ENCODE measurements at places on chromosomes 1 and 21.
A peak's percentile ranks its signal among the peaks of the same experiment; 100 is the strongest.

DNA sequence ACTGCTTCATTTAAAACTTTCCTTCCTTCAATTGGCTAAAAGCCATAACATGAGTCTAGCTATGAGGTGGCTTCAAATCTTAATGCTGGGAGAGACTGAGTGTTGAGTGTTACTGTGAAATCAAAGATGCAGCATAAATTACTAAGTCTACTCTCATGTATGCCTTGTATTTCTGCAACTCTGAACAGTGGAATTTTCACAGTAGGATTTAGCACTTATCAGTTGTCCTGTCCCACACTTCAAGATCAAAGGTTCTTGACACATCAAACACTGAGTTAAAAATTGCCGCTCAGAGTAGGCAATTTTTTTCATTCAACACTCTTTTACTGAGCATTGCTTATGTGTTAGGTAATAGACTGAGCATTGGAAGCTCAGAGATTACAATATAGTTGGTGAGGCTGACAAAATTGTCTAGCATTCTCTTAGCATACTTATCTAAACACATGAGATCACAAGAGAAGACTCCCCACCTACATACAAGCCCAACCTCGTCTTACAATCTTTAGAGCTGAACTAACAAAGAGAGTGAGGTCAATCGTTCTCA lies 56.4 kb upstream of the ADORA3 start:
- no peak for DNase-seq

- no peak for DNase-seq
Measured at GRCh38 chr1:70169018-70169839, 36.1 kb downstream of the LRRC40 start.

GRCh38 chr1:227604446-227604845 lies 41.1 kb downstream of the ZNF678 start:
- no peak for DNase-seq

DNA sequence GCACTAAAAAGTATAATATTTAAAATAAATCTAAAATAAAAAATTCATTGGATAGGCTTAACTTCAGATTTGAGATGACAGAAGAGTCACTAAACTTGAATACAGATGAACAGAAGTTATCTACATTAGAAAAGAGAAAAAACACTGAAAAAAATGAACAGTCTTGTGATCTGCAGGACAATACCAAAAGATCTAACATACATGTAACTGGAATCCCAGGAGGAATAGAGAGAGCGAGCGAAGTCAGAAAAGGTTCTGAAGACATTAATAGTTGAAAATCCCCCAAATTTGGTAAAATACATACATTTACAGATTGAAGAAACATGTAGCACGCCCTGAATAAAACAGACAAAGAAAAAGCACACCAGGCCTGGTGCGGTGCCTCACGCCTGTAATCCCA lies 21.2 kb downstream of the B3GALNT2 start:
- DNase-seq: no peak

DNA sequence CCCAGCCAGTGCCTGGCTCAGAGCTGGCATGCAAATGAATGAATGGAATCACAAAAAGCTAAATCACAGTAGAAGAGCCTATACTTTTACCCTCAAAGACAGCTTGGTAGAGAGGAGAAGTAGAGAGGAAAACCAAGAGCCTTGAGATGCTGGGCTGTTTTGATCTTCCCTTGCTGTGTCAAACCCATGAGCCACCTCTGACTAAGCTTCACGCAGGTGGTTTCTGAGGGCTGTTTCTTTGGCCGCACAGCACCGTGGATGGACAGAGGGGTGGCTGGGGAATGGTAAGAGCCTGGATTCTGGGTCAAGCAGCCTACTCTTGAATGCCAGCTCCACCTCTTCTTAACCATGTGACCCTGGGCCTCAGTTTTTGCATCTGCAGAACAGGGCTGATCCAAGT lies 18.6 kb downstream of the ABCG1 start:
- DNase-seq: no peak

GRCh38 chr1:172834609-172835008 lies 175.7 kb downstream of the FASLG start:
- no peak for DNase-seq

- no peak for DNase-seq
Measured at GRCh38 chr1:199720496-199720895, 307.0 kb upstream of the NR5A2 start.

DNA sequence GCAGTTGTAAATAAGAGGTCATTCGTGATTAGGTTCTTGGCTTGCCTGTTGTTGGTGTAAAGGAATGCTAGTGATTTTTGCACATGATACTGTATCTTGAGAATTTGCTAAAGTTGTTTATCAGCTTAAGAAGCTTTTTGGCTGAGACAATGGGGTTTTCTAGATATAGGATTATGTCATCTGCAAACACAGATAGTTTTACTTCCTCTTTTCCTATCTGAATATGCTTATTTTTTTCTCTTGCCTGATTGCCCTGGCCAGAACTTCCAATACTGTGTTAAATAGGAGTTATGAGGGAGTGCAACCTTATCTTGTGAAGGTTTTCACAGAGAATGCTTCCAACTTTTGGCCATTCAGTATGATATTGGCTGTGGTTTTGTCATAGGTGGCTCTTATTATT lies 576.1 kb upstream of the RGS18 start:
- DNase-seq: no peak

- DNase-seq: no peak
Measured at GRCh38 chr1:215210167-215210566, 127.6 kb downstream of the KCNK2 start.

DNA sequence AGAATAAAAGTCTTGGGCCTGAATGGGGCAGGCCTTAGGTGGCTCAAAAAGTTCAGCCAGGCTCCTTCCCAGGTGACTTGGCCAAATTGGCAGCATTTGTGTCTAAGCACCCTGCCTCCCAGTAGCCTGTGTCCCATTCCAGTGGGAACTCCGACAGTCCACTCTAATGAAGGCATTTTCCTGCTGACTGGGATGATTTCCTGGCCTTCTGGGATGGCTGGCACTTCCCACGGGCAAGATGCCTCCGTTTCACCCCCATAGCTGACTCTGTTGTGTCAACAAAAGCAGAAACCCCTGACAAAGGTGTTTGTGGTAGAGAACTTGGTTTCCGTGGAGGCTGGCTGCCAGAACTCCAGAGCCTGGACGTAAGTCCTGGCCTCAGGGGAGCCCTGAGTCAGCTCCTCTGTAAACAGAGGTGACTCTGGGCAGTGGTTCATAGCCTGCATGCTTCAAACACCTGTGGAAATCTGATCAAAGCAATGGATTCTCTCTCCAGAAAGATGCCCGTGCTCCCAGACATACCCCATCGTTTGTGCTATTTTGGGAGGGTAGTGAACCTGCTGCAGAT lies 36.6 kb downstream of the WNT3A start:
- DNase-seq: no peak

DNA sequence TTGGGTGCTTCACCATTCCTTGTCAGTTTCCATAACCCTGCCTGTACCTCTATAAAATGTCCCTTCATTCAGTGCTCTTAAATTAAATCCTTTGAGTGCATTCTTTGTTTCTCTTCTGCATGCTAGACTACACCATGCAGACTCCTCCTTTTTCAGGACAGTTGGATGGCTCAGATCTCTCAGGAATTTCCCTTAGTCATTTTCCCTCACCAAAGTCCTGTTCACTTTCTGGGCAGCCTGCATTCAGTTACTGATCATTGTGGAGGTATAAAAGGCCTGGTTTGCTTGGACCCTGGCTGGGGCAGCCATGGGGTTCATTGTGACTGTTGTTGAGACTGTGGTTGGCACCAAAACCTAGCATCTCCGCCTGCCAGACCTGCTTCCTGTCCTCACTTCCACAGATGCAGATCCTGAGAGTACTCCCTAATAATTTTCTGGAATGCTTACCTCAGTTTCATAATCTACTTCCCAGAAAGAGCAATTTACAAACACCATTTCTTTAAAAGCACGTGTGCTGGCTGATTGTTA lies 88.4 kb downstream of the PDE4B start:
- no peak for DNase-seq

DNA sequence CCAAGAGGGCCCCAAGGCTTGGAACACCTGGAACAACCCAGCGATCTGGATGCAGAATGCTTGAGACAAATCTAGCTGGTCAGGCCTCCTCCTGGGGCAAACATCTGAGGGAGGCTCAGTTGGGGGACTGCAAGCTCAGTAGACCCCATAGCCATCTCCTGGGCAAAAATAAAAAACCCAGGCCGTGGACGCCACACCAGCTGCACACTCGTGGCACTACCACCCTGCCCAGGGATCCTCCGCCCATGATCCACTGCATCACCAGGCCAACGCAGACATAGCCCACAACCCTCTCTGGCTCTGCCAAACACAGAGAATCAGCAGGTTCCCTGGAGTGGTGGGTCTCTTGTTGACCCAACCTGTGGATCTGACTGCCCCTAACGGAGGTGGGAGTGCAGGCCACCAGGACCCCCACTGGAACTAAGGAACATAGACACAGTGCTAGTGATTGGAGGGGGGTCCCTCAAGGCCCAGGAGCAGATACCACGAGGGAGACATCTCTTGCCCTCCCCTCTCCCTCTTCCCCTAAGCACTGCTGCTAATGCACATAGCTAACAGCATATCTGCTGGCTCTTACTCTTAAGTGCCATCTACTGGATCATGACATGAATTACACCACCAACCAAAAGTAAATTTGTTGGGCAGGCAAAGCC lies 147.2 kb downstream of the CHD1L start:
- peak; percentile 27 for DNase-seq

DNA sequence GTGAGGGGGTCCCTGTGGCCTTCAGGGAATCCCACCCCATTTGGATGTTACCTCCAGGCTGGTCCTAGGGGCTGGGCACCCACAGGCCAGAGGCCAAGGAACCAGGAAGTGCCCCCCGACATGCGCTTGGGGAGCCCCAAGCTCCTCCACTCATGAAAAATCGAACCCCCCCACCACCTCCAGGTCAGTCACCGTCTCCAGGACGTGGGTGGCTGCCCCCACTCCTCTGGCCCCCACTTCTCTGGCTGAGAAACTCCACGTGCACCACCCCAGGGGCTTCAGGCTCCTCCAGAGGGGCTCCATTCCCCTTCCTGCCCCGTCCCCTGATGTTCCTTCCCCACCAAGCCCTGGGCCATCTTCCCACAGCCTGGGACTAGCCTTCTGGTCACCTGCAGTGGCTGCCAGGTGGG lies 30.5 kb upstream of the POFUT2 start:
- no peak for DNase-seq

DNA sequence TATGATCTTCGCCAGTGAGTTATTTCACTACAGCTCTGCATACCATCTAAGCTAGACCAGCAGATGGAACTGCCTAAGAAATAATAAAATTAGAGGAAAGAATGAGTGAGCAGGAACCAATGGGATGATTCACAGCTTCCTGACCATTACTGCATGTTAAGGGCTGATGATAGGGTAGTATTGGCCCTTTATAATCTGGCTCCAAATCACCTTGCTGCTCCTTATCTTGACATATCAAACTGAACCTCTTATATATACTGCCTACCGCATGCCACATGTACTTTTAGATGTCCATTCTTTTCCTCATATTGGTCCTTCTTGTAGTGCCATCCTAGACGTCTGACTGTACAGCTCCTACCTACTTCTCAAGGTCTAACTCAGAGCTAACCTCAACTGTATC lies 524.4 kb downstream of the DPYD start:
- DNase-seq: no peak
